ENCODE measurements at places on chromosomes 1 and 21.

- DNase-seq, result no peak
- H3K27me3 ChIP-seq, result peaks cover 17% of the 10 kb centered on the region
- no peak overlapping the region for H3K27ac ChIP-seq
- H3K36me3 ChIP-seq, result peaks cover 4% of the 10 kb centered on the region
- no peak overlapping the region for H3K4me3 ChIP-seq
These were observed 120.4 kb upstream of the C1orf174 start for GRCh38 chr1:4020449-4020848.

DNA sequence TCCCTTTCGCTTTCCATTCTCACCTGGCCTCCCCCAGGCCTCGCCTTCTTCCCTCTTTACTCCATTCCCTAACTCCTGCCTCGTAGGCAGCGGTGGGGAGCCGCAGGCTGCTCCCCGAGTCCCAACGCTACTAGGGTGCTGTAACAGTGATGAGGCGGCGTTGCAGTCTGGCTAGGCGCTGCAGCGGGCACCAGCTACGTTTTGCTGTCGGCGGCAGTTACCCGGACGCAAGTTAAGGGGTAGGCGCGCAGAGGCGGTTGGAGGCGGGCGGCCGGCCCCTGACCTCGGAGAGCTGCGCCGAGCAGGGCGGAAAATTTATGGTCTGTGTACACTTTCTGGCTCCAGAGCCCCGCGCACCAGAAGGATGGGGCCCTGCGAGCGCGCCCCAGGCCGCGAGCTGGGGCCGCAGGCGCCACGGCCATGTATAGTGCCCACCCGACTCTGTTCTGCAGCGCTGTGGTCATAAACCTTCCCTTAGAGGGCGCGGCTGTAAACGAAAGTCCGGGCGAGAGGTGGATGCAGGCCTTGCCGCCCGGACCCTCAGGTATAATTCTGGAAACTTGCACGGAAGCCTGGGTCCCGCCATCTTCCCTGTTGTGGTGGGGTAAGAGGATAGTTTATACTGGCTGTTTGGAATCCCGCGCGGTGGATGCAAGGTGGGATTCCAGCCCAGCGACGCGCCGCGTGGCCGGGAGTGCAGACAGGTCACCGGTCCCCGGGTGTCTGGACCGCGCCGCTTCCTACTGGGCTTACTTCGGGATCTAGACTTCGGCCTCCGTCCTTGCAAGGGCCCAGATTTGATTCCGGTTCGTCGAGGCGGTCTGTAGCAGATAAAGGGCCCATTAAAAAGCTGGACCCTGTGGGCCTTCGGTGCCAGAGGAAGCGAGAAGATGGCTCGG is 15.0 kb downstream of the HLX start:
- peaks cover 63% of the 10 kb centered on the region for H3K27me3 ChIP-seq
- H3K4me1 ChIP-seq, result peaks cover 43% of the 10 kb centered on the region
- H3K4me3 ChIP-seq, result peak overlapping the region; percentile 81
- H3K36me3 ChIP-seq, result no peaks in the 10 kb centered on the region

DNA sequence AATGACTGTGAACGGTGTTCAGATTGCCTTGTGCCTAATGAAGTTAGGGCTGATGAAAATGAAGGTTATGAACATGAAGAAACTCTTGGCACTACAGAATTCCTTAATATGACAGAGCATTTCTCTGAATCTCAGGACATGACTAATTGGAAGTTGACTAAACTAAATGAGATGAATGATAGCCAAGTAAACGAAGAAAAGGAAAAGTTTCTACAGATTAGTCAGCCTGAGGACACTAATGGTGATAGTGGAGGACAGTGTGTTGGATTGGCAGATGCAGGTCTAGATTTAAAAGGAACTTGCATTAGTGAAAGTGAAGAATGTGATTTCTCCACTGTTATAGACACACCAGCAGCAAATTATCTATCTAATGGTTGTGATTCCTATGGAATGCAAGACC is 96.6 kb downstream of the ZFYVE9 start:
- no peak for DNase-seq
- H3K27me3 ChIP-seq, result peaks cover 49% of the 10 kb centered on the region
- peaks cover 7% of the 10 kb centered on the region for H3K4me1 ChIP-seq
- no peak overlapping the region for H3K27ac ChIP-seq
- no peak overlapping the region for H3K4me3 ChIP-seq

DNA sequence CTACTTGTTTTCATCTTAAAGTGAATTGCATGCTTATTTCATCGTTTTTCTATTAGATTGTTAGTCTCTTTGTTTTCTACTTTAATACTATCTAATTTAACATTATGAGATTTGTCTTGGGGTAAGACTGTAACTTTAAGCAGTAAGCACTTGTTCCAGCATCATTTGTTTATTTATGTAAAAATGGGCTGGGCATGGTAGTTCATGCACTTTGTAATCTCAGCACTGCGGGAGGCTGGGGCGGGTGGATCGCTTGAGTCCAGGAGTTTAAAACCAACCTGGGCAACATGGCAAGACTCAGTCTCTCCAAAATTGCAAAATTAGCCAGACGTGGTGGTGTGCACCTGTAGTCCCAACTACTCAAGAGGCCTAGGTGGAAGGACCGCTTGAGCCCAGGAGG is 15.3 kb upstream of the PAXBP1 start:
- no peak overlapping the region for H3K4me3 ChIP-seq
- H3K36me3 ChIP-seq, result peaks cover 22% of the 10 kb centered on the region
- no peak overlapping the region for H3K27ac ChIP-seq
- no peak for DNase-seq

- H3K27me3 ChIP-seq, result no peaks in the 10 kb centered on the region
- DNase-seq, result no peak
- no peak overlapping the region for H3K4me3 ChIP-seq
- peaks cover 4% of the 10 kb centered on the region for H3K36me3 ChIP-seq
These were observed 69.8 kb downstream of the CR1 start for GRCh38 chr1:207565546-207566468.

- H3K27me3 ChIP-seq, result peaks cover 31% of the 10 kb centered on the region
- H3K27ac ChIP-seq, result no peak overlapping the region
- H3K4me3 ChIP-seq, result no peak overlapping the region
- H3K36me3 ChIP-seq, result no peaks in the 10 kb centered on the region
- peaks cover 2% of the 10 kb centered on the region for H3K4me1 ChIP-seq
These were observed 213.0 kb downstream of the CAMTA1 start for GRCh38 chr1:6998267-6998666.

- H3K27ac ChIP-seq, result no peak overlapping the region
- peaks cover 19% of the 10 kb centered on the region for H3K36me3 ChIP-seq
- no peak overlapping the region for H3K4me3 ChIP-seq
These were observed 32.2 kb downstream of the FAM177B start for GRCh38 chr1:222769181-222769580.

DNA sequence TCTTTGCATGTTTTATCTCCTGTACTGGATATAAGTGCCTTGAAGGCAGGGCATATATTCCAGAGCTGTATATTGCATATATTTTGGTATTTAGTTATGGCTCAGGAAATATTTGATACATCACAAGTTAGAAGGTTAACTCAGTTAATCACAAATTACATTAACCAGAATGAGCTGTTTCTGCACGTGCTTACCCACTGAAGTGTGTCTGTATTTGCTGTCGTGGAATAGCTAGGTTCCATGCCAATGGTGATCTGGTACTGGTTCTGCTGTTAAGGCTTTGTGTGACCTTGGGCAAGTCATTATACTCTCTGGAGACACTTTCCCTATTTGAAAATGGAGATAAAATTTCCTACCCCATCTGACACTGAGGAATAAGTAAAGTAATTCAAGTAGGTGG is 50.7 kb downstream of the OSBPL9 start:
- no peak for DNase-seq
- peaks cover 3% of the 10 kb centered on the region for H3K36me3 ChIP-seq
- H3K4me3 ChIP-seq, result no peak overlapping the region

- H3K27me3 ChIP-seq, result no peaks in the 10 kb centered on the region
- H3K4me3 ChIP-seq, result no peak overlapping the region
- peaks cover 24% of the 10 kb centered on the region for H3K36me3 ChIP-seq
- DNase-seq, result no peak
These were observed 86.0 kb downstream of the EVI5 start for GRCh38 chr1:92698932-92699331.

DNA sequence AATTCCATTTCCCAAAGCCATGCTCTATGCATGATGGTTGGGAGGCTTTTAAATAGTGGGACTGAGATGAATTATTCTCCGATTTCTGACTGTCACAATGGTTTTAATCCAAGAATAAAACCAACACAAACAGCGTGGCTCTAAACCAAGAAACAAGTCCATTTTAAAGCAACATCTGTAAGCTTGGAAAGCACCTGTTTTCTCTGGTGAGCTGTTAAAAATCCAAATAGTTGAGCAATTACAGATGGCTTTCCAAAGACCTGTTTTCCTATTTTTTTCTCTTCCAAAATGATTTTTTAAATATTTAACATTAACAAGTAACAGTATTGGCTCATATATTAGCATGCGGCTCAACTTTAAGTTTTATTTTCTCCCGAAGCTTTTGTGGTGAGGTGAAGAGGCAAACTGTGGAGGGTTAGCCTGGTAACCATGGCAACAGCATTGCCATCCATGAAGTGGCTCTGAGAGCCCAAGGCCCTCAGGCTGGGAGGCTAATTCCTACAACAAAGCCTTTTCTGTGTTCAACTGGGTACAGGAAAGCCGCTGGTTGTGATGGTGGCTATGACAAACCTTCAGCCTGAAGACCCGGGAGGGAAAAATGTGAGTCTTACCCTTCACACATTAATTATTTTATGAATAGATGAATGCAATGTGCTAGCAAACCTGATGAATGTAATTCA is 56.7 kb upstream of the B3GALT5 start:
- no peaks in the 10 kb centered on the region for H3K4me1 ChIP-seq
- H3K4me3 ChIP-seq, result no peak overlapping the region
- H3K36me3 ChIP-seq, result no peaks in the 10 kb centered on the region
- no peak for DNase-seq
- no peak overlapping the region for H3K27ac ChIP-seq
- no peaks in the 10 kb centered on the region for H3K27me3 ChIP-seq

- no peaks in the 10 kb centered on the region for H3K36me3 ChIP-seq
- no peak overlapping the region for H3K27ac ChIP-seq
- H3K27me3 ChIP-seq, result no peaks in the 10 kb centered on the region
- peaks cover 29% of the 10 kb centered on the region for H3K4me1 ChIP-seq
- no peak for DNase-seq
These were observed 94.9 kb downstream of the MRPL37 start for GRCh38 chr1:54294887-54295286.

DNA sequence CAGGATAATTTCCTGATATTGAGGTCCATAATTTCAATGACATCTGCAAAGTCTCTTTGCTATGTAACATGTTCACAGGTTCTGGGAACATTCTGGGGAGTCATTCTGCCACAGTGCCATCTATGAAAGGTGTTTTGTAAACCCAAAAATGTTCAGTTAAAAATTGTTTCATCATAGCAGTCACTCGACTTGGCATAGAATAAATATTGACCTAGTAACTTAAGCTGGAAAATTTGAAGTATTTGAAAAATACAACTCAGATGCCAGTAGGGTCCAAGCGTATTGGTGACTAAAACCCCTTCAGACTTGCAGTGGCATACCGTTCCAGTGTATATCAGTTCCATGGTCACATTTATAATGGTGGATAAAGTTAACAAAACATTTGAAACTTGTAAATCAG is 6.8 kb downstream of the DESI2 start:
- H3K4me1 ChIP-seq, result peaks cover 21% of the 10 kb centered on the region
- DNase-seq, result no peak
- no peak overlapping the region for H3K27ac ChIP-seq
- peaks cover 14% of the 10 kb centered on the region for H3K36me3 ChIP-seq

DNA sequence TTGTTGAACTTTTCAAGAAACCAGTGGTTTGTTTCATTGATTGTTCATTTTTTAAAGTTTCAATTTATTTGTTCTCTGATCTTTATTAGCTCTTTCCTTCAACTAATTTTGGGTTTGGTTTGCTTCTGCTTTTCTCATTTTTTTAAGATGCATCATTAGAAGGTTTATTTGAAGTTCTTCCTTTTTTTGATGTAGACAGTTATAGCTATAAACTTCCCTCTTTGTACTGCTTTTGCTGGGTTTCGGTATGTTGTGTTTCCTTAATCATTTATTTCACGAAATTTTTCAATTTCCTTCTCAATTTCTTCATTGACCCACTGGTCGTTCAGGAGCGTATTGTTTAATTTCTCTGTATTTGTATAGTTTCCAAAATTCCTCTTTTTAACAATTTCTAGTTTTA is 133.3 kb upstream of the GPR52 start:
- H3K36me3 ChIP-seq, result peaks cover 90% of the 10 kb centered on the region
- DNase-seq, result no peak
- H3K4me3 ChIP-seq, result peak overlapping the region; percentile 6
- H3K27ac ChIP-seq, result peak overlapping the region; percentile 91

DNA sequence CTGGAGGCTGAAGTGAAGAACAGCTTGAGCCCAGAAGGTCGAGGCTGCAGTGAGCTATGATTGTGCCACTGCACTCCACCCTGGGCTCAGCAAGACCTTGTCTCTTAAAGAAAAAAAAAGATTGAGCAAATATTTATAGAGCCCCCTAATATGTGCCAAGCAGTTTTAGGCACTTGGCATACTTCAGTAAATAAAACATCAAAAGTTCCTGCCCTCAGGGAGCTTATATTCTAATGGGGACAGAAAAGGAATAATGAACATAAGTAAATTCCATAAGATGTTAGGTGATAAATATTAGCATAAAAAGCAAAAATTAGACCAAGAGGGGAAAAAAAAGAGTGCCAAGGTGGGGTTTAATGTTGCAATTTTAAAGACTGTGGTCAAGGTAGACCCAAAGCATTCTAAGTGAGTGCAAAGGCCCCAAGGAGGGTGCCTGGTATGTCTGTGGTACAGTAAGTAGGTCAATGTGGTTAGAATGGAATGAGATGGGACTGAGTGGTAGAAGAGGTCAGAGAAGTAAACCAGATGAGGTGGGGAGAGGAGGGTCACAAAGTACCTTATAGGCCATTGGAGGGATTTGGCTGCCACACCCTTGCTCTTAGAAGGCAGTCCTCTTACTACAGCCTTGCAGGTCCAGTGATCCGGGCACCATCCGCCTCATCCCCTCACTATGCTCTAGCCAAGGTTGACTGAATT is 2.2 kb upstream of the TOE1 start:
- DNase-seq, result no peak
- H3K4me1 ChIP-seq, result peaks cover 27% of the 10 kb centered on the region
- no peaks in the 10 kb centered on the region for H3K27me3 ChIP-seq
- H3K27ac ChIP-seq, result no peak overlapping the region
- H3K36me3 ChIP-seq, result peaks cover 19% of the 10 kb centered on the region
- H3K4me3 ChIP-seq, result no peak overlapping the region

DNA sequence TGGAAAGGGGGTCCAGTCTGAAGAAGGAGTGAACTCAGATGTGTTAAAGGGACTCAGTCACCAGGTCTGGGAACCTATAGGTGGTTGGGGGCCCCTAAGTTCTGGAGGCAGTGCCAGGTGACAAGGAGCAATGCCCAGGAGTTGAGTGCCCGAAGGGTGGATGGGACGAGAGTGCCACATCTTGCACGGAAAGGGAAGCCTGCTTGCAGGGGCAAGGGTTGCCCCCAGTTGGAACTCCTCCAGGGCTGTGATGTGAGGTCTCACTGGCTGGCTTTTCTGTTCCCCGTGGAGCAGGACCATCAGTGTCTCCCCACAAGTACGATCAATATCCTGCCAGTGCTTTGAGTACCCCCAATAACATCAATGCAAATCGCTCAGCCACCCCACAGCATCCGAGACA is 107.3 kb downstream of the TOMM20 start:
- H3K27me3 ChIP-seq, result no peaks in the 10 kb centered on the region
- H3K27ac ChIP-seq, result no peak overlapping the region
- H3K4me3 ChIP-seq, result no peak overlapping the region
- no peaks in the 10 kb centered on the region for H3K36me3 ChIP-seq

- peaks cover 5% of the 10 kb centered on the region for H3K4me1 ChIP-seq
- DNase-seq, result no peak
- no peaks in the 10 kb centered on the region for H3K36me3 ChIP-seq
- H3K27me3 ChIP-seq, result peaks cover 17% of the 10 kb centered on the region
- H3K27ac ChIP-seq, result peak overlapping the region; percentile 32
These were observed 95.0 kb downstream of the EPHB2 start for GRCh38 chr1:22805672-22806038.

- peaks cover 30% of the 10 kb centered on the region for H3K4me1 ChIP-seq
- H3K36me3 ChIP-seq, result peaks cover 5% of the 10 kb centered on the region
- H3K4me3 ChIP-seq, result peak overlapping the region; percentile 23
- peak overlapping the region; percentile 9 for H3K27ac ChIP-seq
These were observed 19.7 kb downstream of the GNAI3 start for GRCh38 chr1:109567877-109568672.
